ENCODE measurements at places on chromosomes 6 and 20.

DNA sequence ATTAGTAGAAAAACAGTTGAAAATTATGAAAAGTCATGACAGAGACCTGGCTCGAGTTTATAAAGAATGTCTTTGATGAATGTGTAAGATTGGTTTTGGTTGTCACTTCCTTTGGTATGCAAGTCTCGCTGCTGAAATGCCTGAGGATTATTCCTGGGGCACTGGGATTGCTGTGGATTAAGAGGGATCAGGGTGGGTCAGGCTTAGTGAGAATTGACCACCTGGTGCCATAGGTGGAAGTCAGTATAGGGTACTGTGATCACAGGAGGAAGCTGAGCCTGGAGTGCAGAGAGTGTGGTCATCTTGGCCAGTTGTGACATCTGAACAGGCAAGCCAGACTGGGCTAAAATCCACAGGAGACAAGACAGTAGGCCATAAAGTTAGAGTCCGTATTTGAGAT lies 34.9 kb downstream of the CEP43 start:
- no peak for DNase-seq

- DNase-seq, result no peak
Measured at GRCh38 chr6:161557333-161558107, 283.7 kb upstream of the AGPAT4 start.

GRCh38 chr6:7750197-7750596 lies 24.3 kb downstream of the BMP6 start:
- no peak for DNase-seq

GRCh38 chr6:117512987-117513573 lies 30.6 kb downstream of the DCBLD1 start:
- no peak for DNase-seq

DNA sequence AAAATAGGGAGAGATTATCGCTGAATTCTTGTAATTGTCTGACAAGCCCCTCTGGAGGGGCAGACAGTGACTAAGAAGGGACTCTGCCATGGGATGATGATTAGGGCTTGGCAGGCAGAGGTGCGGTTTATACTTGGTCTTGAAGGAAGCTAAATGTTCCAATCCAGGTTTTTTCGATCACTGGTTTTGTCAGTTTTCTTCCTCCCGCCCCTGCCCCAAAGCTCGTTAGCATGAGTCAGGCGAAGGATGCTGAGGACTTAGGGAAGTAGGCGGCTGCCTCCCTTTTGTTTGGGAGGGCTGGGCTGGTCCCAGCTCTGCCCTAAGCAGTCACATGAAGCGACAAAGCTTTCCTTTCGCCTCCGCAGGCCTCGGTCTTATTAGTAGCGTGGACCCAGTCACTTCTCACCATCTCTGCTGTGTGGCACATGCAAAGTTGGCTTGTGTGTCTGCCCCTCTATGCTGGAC lies 314.2 kb downstream of the CDC5L start:
- DNase-seq, result no peak

- DNase-seq, result no peak
Measured at GRCh38 chr6:36129941-36130666, at the start of gene MAPK13. Gene MAPK13, plus strand, starts transcription at chr6:36130513. Its CDS starts 70 bp downstream, at chr6:36130583.
